ENCODE measurements at places on chromosomes 5 and 9.

GRCh38 chr9:76458903-76459693, at the start of gene GCNT1:
TSS of gene GCNT1 (plus strand) at chr9:76459182. CDS start at chr9:76502382, 43,200 bp downstream.
- DNase-seq = peak; percentile 38

GRCh38 chr5:151348789-151349188, 1.4 kb upstream of the SLC36A2 start:
- no peak for DNase-seq

GRCh38 chr5:155605920-155606319, 592.4 kb downstream of the KIF4B start:
- DNase-seq = no peak

DNA sequence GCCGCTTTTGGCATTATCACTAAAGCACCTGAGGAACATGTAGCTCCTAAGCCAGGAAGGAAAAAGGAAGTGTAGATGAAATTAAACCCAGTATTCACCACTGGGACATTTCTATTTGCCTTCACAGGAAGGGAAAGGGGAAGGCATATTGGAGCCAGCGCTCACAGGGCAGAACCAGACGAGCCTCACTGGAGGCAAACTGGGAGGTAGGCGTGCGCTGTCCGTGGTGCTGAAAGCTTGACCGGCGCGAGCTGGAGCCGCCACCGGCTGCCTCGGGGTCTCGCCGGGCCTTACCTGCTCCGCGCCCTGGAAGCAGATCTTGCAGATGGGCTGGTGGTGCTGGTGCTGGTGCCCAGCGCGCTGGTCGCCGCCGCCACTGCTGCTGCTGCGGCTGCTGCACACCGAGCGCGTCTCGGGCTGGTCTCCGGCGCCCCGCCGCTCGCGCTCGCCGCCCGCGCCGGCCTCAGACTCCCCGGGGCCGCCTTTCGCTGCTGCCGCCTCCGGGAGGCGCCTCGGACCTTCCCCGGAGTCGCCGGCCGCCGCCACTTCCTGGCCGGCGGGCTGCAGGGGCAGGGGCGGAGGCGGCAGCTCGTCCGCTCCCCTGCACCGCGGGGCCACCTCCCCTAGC, 732 bp downstream of the MARCHF11 start:
- no peak for DNase-seq

- DNase-seq = no peak
Observed at GRCh38 chr9:6634444-6634843, 11.1 kb downstream of the GLDC start.

- no peak for DNase-seq
Observed at GRCh38 chr5:34822956-34823715, 15.8 kb upstream of the TTC23L start.

DNA sequence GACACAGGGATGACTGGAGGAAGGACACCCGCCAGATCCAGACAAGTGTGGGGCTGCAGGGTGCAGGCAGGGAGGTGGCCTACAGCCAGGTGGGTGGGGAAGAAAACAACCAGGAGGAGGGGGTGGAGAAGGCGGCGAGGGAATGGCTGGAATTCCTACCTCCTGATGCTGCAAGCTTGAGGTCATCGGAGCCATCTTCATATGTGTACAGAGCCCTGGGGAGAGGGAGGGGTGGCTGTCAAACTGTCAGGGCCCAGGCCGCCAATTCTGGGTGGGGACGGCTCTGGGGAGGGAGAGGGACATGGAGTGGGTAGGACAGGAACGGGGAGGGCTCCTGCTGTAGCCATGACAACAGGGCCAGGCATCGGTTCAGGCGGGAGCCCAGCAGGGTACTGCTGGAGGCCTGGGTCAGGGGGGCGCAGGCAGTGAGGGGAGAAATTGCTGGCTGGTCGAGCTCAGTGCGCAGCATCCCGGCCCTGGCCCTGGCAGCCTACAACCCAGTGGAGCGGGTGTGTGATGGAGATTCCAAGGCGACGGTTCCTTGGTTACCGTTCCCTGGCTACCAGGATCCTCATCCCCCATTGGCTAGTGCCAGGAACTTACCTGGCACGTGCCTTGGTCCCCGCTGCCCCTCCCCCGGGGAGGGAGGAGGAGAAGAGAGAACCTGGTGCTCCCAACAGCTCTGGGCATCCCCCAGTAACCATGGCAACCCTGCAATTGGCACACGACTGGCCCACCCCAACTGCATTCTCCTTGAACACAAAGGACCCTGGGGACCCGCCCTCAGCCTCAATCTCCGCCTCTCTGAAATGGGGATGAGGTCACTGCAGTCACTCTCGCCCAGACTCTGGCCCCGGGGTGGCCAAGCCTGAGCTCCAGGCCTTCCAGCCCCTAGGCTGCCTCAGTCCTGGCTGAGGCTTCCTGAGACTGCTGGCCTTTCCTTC, 4.5 kb downstream of the DBN1 start:
- no peak for DNase-seq

GRCh38 chr9:111114486-111114885, 76.2 kb upstream of the LPAR1 start:
- DNase-seq = no peak
